ENCODE measurements at places on chromosomes 13 and 19.

GRCh38 chr19:18611327-18612050 lies 1.2 kb upstream of the TMEM59L start:
- DNase-seq, result no peak

GRCh38 chr19:29448046-29448445 lies 77.7 kb upstream of the VSTM2B start:
- no peak for DNase-seq

DNA sequence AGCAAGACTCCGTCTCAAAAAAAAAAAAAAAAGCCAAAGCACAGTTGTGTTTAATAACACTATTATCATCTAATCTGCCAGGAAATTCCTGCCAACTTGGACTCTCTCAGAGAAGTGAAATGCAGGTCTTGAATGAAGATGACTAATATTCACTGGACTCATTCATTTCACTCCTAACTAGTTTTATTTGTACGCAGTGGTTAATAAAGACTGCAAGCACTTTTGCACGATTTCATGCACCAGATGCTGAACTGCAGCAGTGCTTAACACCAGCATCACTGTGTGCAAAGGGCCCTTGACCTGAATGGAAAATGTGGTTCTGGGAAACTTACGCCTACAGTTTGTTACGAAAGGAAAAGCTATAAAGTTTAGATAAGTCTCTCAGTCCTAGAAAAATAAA lies 63.3 kb downstream of the DHRS12 start:
- no peak for DNase-seq

- no peak for DNase-seq
These were observed 42.0 kb upstream of the RXFP2 start for GRCh38 chr13:31697290-31697689.

DNA sequence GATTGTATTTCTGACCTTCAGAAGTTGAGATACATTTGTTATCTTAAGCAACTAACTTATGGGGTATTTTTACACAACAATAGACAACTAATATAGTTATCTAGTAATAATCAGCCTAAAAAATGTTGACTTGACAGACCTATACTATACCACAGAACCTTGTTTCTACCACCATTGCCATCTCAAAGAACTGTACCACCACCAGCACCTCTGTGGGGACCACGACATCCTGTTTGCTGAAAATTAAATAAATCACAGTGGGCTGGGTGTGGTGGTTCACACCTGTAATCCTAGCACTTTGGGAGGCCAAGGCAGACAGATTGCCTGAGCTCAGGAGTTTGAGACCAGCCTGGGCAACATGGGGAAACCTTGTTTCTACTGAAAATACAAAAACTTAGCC lies 24.0 kb downstream of the TSKS start:
- no peak for DNase-seq

DNA sequence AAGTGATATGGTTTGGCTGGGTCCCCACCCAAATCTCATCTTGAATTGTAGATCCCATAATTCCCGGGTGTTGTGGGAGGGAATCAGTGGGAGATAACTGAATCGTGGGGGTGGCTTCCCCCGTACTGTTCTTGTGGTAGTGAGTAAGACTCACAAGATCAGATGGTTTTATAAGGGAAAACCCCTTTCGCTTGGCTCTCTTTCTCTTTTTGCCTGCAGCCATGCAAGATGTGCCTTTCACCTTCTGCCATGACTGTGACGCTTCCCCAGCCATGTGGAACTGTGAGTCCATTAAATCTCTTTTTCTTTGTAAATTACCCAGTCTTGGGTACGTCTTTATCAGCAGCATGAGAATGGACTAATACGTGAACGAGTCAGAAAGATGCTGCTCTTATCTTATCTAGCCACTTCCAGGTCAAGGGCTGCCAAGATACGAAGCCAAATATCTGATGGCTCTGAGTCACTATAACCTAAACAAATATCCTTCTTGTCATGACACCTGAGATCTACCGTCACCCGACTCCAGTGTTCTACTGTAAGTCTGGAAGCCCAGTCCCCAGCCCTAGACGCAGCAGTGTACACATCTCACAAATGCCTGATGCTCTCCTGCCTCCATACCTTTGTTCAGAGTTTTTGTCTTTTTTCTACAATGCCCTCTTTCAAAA lies 45.9 kb downstream of the SLC15A1 start:
- no peak for DNase-seq

DNA sequence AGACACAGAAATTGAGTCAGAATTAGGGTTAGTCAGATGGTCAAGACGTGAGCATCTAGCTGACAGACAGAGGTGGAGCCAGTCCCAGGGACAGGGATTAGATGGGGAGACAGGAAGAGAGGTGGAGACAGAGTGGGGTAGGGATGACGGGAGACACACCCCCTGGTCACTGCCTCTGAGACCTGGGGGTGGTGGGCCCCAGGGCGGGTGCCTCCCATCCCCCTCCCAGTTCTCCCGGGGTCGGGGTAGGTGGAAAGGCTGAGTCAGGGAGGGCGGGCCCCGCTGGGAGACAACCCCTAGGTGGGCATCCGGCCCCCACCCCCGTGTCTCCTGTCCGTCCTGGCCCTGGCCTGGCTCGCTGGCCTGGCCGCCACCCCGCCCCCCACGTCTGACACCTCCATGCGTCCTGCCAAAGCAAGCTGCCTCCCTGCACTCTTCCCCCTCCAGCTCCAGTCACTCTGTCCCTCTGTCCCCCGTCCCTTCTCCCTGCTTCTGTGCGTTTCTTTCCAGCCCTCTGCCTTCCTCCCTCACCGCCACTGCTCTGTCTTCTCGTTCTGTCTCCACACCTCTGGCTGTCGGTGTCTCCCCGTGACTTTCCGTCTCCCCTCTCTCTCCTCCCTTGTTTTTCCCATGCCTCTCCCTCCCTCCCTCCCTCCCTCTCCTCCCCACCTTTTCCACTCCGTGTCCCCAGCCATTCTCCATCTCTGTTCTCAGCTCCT lies 15.1 kb downstream of the CCDC97 start:
- DNase-seq, result no peak

DNA sequence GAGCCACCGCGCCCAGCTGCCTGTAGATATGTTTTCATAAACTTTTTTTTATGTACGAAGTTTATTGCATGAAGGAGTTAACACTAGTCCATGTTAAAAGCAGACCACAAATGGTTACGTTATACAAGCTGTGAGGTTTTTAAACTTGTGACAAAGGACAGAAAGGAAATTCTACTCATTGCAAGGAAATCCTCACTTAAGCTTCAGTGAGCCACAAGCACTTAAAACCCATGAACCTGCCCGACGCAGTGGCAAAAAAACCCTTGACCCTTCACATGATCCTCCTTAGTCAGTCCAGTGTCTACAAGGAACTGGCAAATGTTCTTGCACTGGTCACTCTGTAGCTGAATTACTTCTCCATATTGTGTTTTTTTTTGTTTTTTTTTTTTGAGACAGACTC lies 4.2 kb downstream of the MPND start:
- no peak for DNase-seq

DNA sequence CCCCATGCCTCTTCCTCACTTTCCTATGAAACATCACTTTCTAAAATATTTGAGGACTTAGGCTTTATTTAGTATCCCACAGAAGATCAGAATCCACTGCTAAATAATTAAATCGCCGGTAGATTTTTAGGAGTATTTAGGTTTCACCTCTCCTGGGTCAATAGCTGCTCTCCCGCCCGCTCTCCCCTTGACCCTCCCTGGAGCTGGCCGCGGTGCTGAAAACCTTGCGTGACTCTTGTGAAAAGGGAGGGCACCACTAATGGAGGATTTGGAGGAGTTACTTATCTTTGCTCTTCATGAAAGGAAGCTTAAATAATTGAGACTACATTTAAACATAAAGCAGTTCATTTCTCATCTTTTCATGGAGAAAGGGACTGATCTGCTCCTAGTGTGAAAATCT lies 14.1 kb downstream of the POU4F1 start:
- no peak for DNase-seq

- no peak for DNase-seq
These were observed 10.5 kb downstream of the PEAK3 start for GRCh38 chr19:2271234-2272103.

DNA sequence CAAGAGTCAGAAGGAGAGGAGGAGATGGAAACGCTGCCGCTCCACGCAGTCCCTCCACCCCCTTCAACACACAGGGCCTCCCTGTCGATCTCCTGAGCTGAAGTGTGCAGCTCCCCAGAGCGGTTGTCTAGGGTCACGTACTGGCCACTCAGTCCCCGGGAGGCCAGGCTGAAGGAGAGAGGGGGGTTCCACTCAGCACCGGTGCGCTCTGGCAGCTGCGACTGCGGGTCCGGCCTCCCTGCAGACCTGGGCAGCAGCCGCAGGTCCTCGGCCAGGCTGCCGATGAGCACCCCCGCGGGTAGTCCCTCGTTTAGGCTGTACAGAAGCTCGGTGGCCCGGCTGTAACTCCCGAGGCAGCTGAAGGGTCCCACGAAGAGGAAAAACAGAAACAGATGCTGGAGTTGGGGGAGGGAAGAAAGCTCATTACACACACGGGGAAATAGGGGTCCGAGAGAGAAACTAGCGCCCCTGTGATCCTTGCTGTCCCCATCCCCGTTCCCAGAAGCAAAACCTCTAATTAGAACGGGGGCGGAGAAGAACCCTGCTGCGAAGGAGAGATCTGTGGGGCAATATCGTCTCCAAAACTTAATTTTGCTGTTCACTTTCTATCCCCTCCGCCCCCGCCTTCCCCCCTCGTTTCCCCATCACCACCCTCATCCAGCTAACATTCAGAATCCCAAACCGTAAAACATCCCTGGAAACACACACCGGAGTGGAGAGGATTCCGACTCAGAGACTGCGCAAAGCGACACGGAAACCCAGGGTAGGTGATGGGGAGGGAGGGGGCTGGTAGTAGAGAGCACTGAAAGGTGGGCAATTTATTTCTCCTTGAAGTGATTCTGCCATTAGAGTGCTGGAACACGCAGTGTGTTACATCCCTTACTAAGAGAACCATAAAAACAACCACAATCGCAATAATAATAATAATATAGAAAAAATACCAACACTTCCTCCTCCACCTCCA lies 1.8 kb downstream of the PCDH20 start:
- no peak for DNase-seq

Data from AG09319 (cell line).